Esophagus squamous epithelium (tissue), 5 donors: ENCODE measurements at places on chromosomes 6 and 20.

DNA sequence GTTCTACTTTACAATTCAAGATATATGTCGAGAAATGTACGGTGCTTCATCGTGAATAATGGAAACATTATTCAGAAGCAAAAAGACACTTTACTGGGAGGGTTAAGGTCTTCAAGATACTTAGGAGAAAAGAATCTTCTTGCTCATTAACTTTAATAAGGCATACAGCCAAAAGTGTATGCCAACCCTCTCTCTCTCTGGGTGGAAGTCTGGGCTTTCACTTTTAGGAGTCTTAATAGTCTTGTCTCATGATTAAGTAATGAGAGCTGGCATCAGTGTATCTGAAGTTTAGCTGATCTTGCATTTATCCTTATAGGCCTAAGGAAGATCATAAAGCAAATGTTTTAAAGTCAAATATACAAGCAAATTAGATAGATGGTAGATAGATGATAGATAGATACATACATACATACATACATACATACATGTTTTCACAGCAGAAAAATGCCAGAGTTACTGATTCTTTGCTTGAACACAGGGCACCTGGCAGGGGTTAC, 21.5 kb downstream of the OLIG3 start:
- no peaks in the 10 kb centered on the region for H3K36me3 ChIP-seq
- no peaks in the 10 kb centered on the region for H3K4me1 ChIP-seq
- no peak overlapping the region for H3K4me3 ChIP-seq
- H3K27me3 ChIP-seq, result no peaks in the 10 kb centered on the region

- H3K36me3 ChIP-seq, result no peaks in the 10 kb centered on the region
- no peak overlapping the region for H3K27ac ChIP-seq
- H3K4me3 ChIP-seq, result no peak overlapping the region
- no peak for DNase-seq
- H3K4me1 ChIP-seq, result no peaks in the 10 kb centered on the region
Measured at GRCh38 chr6:44858998-44859397, 469.1 kb upstream of the RUNX2 start.

DNA sequence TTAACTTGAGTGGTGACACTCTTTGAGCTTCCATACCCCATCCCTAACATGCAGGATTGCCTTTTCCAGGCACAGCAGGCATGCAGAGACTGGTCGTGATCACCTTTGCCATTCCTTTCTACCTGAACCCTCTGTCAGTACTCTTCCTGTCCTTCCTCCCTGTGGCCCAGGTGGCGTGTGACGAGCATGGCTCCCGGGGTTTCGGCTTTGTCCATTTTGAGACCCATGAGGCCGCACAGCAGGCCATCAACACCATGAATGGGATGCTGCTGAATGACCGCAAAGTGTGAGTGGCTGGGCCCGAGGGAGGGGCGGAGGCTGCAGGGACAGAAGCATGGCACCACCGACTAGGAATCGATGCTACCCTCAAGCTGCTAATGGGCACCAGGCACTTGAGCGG, 6.7 kb downstream of the PABPC1L start:
- no peaks in the 10 kb centered on the region for H3K36me3 ChIP-seq
- no peak for DNase-seq
- no peak overlapping the region for H3K4me3 ChIP-seq
- H3K4me1 ChIP-seq, result no peaks in the 10 kb centered on the region
- H3K27ac ChIP-seq, result no peak overlapping the region

DNA sequence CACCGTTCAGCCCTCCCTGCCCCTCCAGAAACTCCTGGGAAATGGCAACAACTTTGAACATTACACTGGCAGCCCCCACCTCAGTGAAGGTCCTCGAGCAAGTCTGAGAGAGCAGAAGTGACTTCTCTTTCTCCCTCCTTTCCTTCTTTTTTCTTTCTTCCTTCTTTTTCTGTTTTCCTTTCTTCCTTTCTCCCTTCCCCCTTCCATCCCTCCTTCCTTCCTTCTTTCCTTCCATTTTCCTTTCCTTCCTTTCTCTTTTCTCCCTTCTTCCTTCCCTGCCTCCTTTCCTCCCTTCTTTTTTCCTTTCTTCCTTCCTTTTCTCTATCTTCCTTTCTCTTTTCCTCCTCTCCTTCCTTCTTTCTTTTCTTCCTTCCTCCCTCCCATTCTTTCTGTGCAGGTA, 162.7 kb downstream of the UNC5CL start:
- H3K27ac ChIP-seq, result no peak overlapping the region
- DNase-seq, result no peak
- H3K4me1 ChIP-seq, result no peaks in the 10 kb centered on the region
- no peak overlapping the region for H3K4me3 ChIP-seq

DNA sequence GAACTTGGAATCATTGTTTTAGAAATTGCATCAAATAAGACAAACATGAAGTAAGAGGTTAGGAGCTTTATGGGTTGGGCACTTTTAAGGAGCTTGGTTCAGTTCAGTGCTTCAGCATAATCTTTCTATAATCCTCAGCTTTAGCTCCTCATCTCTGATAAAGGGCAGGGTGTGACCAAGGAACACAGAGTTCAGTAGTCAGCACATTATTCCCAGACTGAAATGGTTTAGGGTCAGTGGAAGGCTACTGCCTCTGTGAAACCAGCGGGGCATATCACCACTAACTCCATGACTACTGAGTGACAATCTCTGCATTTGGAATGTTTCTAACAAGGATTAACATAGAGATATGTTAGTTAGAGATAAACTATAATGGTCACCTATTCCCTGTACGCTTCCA, 36.9 kb downstream of the CRYBG1 start:
- no peak overlapping the region for H3K4me3 ChIP-seq
- no peaks in the 10 kb centered on the region for H3K27me3 ChIP-seq
- DNase-seq, result no peak
- H3K4me1 ChIP-seq, result no peaks in the 10 kb centered on the region
- peak overlapping the region; percentile 17 for H3K27ac ChIP-seq
- H3K36me3 ChIP-seq, result no peaks in the 10 kb centered on the region

GRCh38 chr6:36210886-36211595, 14.5 kb downstream of the BRPF3 start:
- H3K27me3 ChIP-seq, result no peaks in the 10 kb centered on the region
- no peak for DNase-seq
- H3K4me3 ChIP-seq, result no peak overlapping the region
- H3K4me1 ChIP-seq, result no peaks in the 10 kb centered on the region
- H3K27ac ChIP-seq, result no peak overlapping the region

DNA sequence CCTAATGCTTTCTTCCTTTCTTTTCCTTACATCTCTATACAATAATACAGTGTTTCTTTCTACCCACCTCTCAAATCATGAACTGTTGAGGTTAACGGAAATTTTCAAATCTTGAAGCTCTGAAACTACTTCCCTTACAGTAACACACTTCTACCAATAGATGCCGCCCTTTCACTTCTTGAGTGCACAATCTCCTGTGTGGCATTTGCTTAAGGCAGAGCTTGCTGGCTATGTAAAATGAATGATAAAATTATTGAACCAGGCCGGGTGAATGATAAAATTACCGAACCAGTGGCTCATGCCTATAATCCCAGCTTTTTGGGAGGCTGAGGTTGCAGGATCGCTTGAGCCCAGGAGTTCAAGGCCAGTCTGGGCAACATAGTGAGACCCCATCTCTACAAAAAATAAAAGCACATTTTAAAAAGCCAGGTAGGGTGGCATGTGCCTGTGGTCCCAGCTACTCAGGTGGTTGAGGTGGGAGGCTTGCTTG, 56.8 kb downstream of the KCNS1 start:
- peaks cover 17% of the 10 kb centered on the region for H3K4me1 ChIP-seq
- H3K27me3 ChIP-seq, result no peaks in the 10 kb centered on the region
- no peak for DNase-seq

- no peaks in the 10 kb centered on the region for H3K27me3 ChIP-seq
- no peaks in the 10 kb centered on the region for H3K36me3 ChIP-seq
- no peak overlapping the region for H3K4me3 ChIP-seq
- H3K4me1 ChIP-seq, result peaks cover 39% of the 10 kb centered on the region
- DNase-seq, result no peak
- H3K27ac ChIP-seq, result no peak overlapping the region
Measured at GRCh38 chr6:53528107-53528506, 16.8 kb downstream of the GCLC start.

DNA sequence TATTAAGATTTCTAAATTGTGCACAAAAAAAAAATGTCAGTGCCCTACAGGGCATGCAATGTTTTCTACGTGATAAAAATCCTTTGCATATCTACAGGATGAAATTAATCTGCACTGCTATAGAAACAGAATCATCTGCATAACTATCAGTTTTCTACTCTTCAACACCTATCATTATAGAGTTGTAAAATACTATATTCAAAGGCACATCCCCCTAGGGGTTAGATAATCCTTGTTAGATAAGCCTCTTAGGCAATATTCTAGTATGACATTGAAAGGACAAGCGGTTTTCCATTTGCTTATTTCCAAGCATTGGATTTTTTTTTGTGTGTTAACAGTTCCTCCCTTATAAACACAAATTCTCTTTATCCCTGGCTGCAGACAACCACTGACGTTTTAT, 98.7 kb upstream of the LAMA2 start:
- DNase-seq, result no peak
- no peak overlapping the region for H3K4me3 ChIP-seq
- no peaks in the 10 kb centered on the region for H3K27me3 ChIP-seq
- no peaks in the 10 kb centered on the region for H3K4me1 ChIP-seq
- H3K36me3 ChIP-seq, result no peaks in the 10 kb centered on the region

- no peak overlapping the region for H3K27ac ChIP-seq
- no peaks in the 10 kb centered on the region for H3K27me3 ChIP-seq
- peaks cover 28% of the 10 kb centered on the region for H3K4me1 ChIP-seq
- H3K4me3 ChIP-seq, result no peak overlapping the region
- H3K36me3 ChIP-seq, result no peaks in the 10 kb centered on the region
Measured at GRCh38 chr6:36929607-36930006, 24.9 kb upstream of the PI16 start.

DNA sequence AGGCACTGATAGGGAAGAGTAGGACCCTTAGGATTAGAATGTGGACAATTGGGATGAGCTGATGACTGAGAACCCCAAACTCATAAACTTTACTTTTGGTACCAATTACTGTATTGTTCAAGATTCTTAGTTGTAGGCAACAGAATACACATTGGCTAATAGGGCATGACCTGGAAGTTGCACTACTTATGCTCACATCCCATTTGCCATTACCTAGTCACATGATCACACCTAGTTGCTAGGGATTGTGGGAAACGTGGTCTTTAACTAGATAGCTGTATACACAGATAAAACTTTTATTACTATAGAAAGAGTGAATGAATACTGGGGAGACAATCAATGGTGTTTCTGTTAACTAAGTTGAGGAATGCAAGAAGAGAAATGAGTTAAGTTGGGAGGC, 113.4 kb upstream of the AKIRIN2 start:
- no peaks in the 10 kb centered on the region for H3K36me3 ChIP-seq
- DNase-seq, result no peak
- no peak overlapping the region for H3K4me3 ChIP-seq
- peaks cover 92% of the 10 kb centered on the region for H3K27me3 ChIP-seq

GRCh38 chr6:47109281-47109680, 67.1 kb upstream of the ADGRF1 start:
- H3K27me3 ChIP-seq, result no peaks in the 10 kb centered on the region
- H3K27ac ChIP-seq, result no peak overlapping the region
- H3K4me3 ChIP-seq, result no peak overlapping the region
- no peak for DNase-seq
- H3K4me1 ChIP-seq, result peaks cover 10% of the 10 kb centered on the region

- H3K27ac ChIP-seq, result no peak overlapping the region
- H3K36me3 ChIP-seq, result no peaks in the 10 kb centered on the region
- H3K4me1 ChIP-seq, result no peaks in the 10 kb centered on the region
Measured at GRCh38 chr6:10014557-10014956, 400.3 kb downstream of the TFAP2A start.

DNA sequence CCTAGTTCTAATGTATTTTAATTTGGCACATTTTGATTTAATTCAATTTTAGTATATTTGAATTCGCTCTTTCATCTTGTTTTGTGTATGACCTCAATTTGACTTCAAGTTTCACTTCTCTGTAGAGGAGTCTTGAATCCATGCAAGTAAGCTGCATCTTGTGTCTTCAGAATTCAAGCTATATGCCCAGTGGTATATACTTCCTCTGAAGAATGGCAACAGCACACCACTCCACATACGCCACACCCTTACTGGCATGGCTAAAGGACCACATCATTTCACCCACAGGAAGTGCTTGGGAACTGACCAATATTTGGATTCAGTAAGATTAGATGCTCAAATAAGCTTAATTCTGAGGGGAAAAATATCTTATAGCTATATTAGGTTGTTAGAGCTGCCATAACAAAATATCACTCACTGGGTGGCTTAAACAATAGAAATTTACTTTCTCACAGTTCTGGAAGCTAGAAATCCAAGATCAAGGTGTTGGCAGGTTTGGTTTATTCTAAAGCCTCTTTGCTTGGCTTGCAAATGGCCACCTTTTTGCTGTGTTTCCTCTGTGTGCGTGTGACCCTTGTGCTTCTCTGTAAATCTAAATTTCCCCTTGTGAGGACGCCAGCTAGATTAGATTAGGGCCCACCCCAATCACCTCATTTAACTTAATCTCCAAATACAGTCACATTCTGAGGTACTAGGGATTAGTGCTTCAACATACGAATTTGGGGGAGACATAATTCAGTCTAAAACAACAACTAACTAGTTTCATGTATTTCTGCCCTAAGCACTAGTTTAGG, 2.8 kb upstream of the ASF1A start:
- no peaks in the 10 kb centered on the region for H3K36me3 ChIP-seq
- no peak overlapping the region for H3K27ac ChIP-seq
- peaks cover 8% of the 10 kb centered on the region for H3K4me1 ChIP-seq
- no peak overlapping the region for H3K4me3 ChIP-seq

- H3K27ac ChIP-seq, result no peak overlapping the region
- peaks cover 7% of the 10 kb centered on the region for H3K27me3 ChIP-seq
- H3K4me1 ChIP-seq, result peaks cover 6% of the 10 kb centered on the region
- H3K4me3 ChIP-seq, result peak overlapping the region; percentile 52
- no peak for DNase-seq
Measured at GRCh38 chr6:90611543-90612312, 24.9 kb upstream of the MAP3K7 start.

- no peak for DNase-seq
- H3K27me3 ChIP-seq, result no peaks in the 10 kb centered on the region
- H3K36me3 ChIP-seq, result no peaks in the 10 kb centered on the region
- no peak overlapping the region for H3K4me3 ChIP-seq
Measured at GRCh38 chr20:7841971-7842310, 98.3 kb downstream of the HAO1 start.

DNA sequence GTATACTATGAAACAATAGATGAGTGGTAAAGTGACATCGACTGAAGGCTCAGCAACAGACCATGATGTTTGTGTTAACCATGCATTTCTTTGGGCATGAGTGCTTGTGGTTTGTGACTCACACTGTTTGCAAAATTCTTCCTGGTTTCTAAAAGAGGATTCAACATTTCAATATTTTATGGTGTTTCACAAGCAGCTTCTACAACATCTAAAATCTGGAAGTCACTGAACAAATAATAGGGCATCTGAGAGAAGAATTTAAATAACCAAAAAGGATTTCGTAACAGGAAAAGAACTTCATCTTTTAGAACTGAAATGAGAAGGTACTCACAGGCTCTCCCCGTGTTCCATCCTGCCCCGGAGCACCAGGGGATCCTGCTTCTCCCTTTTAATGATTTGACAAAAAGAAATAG, 146.2 kb downstream of the COL21A1 start:
- no peak overlapping the region for H3K4me3 ChIP-seq
- no peak for DNase-seq
- H3K4me1 ChIP-seq, result no peaks in the 10 kb centered on the region
- H3K27me3 ChIP-seq, result no peaks in the 10 kb centered on the region
- no peaks in the 10 kb centered on the region for H3K36me3 ChIP-seq
- no peak overlapping the region for H3K27ac ChIP-seq

- H3K4me3 ChIP-seq, result no peak overlapping the region
- no peaks in the 10 kb centered on the region for H3K36me3 ChIP-seq
- no peaks in the 10 kb centered on the region for H3K27me3 ChIP-seq
Measured at GRCh38 chr6:74567281-74567922, 638.5 kb downstream of the COL12A1 start.

- H3K36me3 ChIP-seq, result peaks cover 11% of the 10 kb centered on the region
- no peak for DNase-seq
- H3K4me3 ChIP-seq, result no peak overlapping the region
- no peaks in the 10 kb centered on the region for H3K27me3 ChIP-seq
- peak overlapping the region; percentile 85 for H3K27ac ChIP-seq
- peaks cover 42% of the 10 kb centered on the region for H3K4me1 ChIP-seq
Measured at GRCh38 chr20:37297066-37297736, 7.7 kb downstream of the MANBAL start.
